Adrenal gland (tissue), 19 donors: ENCODE measurements at places on chromosomes 12 and 14. TPM values are rescaled to one million over a fixed set of nuclear protein-coding genes. Genes with fewer than 3 reads are reported as not detected.
A peak's percentile ranks its signal among the peaks of the same experiment; 100 is the strongest.

DNA sequence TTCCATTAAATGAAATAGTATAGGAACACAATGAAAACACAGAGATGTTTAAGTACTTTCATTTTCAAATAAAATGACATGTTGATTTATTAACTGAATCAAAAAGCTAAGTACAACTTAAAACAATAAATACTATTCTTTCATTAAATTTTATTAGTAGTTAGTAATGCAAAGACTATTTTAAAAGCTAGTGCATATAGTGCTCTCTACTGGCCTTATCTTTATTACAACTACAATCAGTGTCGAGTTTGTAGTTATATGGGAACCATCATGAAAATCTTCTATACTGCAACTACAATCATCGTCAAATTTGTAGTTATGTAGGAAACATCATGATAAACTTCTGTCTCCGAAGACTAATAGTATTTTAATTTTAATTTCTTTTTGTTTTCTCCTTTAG, 8.9 kb upstream of the LIN7A start:
- no peak for DNase-seq

The GALNT8 gene
- polyA plus RNA-seq: 4.0 TPM

The SLC17A8 gene
- not detected for polyA plus RNA-seq

DNA sequence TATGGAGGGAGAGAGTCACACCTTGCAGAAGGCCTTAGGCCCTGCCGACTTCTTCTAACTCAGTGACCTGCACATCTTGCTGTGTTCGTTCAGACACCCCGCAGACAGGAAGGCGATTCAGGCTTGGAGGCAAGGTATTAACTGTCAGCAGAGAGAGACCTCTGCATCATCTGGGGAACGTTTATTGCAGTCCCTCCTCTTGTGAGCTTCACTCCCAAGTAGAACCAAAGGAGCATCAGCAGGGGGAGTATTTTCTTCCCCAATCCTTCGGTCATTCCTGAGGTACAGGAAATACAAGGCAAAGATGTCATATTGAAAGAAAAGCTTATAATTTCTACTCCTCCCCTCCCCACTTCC, 217.9 kb downstream of the CRADD start:
- DNase-seq: no peak

- DNase-seq: peak; percentile 22
Measured at GRCh38 chr14:33676135-33676566, 274.7 kb downstream of the EGLN3 start.

DNA sequence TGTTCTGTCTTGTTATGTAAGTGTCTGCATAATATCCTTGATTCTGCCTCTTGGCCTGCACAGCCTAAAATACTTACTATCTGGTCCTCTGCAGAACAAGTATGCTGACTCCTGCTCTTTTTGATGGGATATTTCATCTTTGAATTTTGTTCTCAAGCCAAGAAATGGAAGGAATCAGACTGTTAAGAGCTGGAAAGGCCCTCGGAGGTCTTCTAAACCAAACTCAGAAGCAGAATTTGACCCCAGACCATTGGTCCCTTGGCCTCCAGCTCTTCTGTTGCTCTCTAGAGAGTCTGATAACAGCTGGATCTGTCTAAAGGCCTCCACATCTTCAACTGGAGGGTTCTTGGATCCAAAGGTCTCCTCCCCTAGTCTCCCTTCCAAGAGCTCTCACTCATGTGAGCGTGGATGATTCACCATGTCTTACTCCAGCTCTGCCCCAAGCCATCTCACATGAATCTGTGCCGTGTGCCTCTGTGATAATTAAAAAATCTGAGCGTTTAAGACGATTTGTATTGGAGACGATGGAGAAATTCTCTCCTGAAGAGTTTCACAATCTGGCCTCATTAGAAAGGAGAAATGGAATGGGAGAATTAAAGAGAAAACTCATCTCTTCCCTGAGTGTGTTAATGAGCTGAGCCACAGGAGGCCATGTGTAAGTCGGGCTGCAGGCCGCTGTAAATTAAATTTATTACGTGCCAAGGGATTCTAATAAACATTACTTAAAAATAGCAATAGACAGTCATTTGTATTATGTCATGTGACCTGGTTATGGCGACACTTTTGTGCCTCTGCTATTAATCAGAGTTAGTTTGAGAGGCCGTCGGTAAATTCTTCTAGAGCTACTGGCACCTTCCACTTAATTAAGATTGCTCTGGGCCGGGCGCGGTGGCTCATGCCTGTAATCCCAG, 15.4 kb upstream of the PRIMA1 start:
- no peak for DNase-seq

GRCh38 chr12:56630180-56630632, at the start of gene BAZ2A:
Gene BAZ2A (minus strand): TSS chr12:56630326. CDS start chr12:56617530, 12,796 bp downstream.
- DNase-seq: peak; percentile 92

GRCh38 chr14:94752591-94753436, 17.1 kb downstream of the GSC start:
- DNase-seq: no peak

GRCh38 chr14:58160561-58160960, 8.5 kb upstream of the ARMH4 start:
- DNase-seq: no peak

- no peak for DNase-seq
Measured at GRCh38 chr14:23558346-23559009, 2.4 kb downstream of the THTPA start.

The FBXO21 gene
- polyA plus RNA-seq: 24.0 TPM

DNA sequence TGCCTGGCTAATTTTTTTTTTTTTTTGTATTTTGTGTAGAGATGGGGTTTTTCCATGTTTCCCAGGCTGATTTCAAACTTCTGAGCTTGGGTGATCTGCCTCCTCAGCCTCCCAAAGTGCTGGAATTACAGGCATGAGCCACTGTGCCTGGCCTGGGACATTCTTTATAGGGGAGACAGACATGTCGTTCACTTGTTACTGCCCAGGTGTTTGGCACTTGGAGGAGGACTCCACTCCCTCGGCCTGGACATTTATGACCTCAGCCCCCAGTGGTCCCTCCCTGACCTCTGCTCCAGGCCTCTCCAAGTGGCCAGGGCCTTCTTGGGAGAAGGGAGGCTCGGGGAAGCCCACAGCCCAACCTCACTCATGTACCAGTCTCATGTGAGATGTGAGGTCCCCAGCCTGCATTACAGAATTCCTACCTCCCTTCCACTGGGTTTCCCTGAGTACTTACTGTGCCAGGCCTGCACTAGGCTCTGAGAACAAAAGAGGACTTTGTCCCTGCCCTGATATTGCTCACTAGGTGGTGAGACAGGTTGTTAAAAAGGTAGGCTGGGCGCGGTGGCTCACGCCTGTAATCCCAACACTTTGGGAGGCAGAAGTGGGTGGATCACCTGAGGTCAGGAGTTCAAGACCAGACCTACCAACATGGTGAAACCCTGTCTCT, 9.7 kb upstream of the POP5 start:
- DNase-seq: no peak

The RHOJ gene
- polyA plus RNA-seq: 4.0 TPM

DNA sequence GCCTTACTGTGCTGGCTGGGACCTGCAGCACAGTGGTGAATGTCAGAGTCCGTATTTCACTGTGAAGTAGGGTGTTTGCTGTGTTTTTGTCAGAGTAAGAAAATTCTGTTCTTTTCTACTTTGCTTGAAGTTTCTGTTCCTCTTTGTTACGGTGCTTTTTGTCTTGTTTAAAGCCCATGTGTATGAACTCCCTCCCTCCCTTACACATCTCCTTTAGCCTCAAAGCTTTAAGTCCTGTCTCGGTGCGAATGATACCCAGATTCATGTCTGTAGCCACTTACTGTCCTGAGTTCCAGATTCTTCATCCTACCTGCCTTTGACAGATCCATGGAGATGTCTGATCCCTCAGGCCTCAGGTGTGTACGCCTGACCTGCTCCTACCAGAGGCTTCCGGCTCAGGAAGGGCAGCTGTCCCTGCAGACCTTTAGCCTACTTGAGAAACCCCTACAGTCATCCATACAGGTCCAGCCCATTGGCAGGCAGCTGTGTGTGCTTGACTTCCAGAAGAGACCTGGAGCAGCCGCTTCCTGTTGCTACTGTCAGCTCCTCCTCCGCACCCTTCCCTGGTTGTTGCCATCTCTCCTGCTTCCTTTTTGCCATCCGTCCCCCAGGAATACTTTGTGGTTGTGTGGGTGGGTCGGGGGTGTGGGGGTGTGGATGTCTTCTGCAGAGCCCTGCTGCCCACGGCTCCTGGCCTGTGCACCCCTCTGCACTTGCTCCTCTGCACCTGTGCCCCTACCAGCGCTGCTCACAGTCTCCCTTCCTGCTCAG, 72.9 kb downstream of the DDX51 start:
- DNase-seq: no peak

DNA sequence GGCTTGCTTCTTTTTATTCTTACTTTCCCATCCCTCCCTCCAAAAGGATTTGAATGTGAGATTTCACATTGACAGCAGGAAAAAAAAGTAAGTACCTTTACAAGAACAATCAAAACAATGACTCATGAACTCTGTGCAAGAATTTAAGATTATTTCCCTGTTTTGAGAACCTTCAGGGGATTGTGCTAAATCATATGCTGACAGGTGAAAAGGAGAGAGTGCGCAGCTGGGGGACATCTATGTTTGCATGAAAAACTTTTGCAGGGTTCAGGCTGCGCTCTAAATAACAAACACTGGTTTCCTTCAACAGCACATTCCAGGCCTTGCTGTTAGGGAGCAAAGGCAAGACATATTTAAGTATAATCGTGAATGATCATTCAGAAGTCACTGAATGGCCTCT, 27.3 kb downstream of the RERG start:
- no peak for DNase-seq

DNA sequence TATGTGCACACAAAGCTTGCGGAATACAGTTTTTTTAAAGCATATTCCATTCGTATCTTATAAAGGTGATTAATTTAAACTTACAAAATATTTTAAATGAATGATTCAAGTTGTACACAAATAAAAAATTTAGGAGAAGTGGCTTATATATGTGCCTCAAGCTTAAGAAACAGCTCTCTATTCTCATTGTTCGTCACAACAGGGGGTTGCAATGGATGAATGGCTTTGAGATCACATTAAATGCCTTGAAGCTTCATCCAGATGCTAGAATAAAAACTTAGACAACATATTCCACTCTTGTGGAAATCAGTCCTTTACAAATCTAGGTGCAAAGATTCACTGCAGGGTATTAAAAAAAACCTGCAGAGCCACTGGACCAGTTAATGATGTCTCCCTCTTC, 303.9 kb upstream of the LRFN5 start:
- no peak for DNase-seq

GRCh38 chr12:53244337-53244736, 12.3 kb upstream of the RARG start:
- no peak for DNase-seq

- no peak for DNase-seq
Measured at GRCh38 chr12:76765598-76765997, 1.7 kb downstream of the ZDHHC17 start.

The RNASE3 gene
- 0.64 TPM for polyA plus RNA-seq

DNA sequence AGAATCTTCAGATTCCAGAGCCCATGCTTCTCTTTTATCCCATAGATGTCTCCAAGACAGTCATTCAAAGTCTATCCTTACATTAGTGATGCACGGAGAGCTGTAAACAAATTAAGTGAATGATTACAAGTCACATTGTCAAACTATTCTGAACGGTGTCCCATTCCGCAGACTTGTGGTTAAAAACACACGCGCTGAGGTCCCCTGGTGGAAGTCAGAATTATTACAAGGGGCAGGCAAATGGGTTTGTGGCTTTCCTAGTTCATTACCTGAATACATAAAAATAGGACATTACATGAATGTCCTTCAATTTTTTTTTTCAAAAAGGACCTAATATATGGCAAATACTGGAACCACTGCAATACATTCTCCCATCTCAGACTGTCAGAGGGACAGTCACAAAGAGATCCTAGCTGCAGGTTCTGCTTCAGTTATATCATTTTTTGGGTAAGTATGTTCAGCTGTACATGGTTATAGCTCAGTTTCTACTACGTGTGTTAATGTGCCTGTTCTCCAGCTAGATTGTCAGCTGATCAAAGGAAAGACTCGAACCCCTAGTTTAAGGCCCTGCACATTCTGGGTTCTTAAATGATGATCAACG, 53.1 kb upstream of the STON2 start:
- DNase-seq: peak; percentile 51

DNA sequence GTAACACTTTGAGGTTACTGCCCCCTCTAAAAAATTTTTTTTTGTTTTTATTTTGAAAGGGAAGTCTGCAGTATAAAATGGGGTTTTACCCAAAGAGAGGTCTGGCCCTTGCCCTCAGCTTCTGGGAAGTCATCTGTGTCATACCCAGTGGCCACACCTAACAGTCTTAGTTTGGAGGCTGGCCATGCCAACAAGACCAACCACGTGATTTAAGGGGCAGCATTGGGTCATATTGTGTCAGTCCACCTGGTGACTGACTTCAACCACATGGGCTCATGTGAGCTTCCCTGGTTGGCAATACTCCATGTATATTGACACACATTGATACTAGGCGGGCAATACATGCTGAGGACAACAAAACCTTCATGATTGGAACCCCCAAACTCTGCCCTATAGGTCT, 173.9 kb downstream of the GXYLT1 start:
- no peak for DNase-seq

- DNase-seq: no peak
Measured at GRCh38 chr12:84825149-84825548, 87.5 kb downstream of the SLC6A15 start.

GRCh38 chr14:92841930-92842329, 47.8 kb downstream of the GOLGA5 start:
- no peak for DNase-seq

The EMP1 gene
- 27.9 TPM for polyA plus RNA-seq

The FLVCR2 gene
- 13.0 TPM for polyA plus RNA-seq

GRCh38 chr12:38664661-38665269, 240.6 kb downstream of the CPNE8 start:
- DNase-seq: peak; percentile 24
